ENCODE measurements at places on chromosomes 11 and 22.

GRCh38 chr11:2943711-2944118 lies 14.5 kb upstream of the PHLDA2 start:
- DNase-seq = no peak

GRCh38 chr22:19819911-19820879 lies 34.5 kb downstream of the GNB1L start:
- peak; percentile 92 for DNase-seq

- no peak for DNase-seq
These were observed 52.2 kb downstream of the BMAL1 start for GRCh38 chr11:13329670-13330356.

GRCh38 chr11:95282291-95282751 lies 51.3 kb upstream of the SESN3 start:
- no peak for DNase-seq

- no peak for DNase-seq
These were observed 101.3 kb downstream of the GRAMD1B start for GRCh38 chr11:123531325-123531724.

- peak; percentile 82 for DNase-seq
These were observed 3.5 kb downstream of the SYVN1 start for GRCh38 chr11:65130631-65131416.
